Dermis blood vessel endothelial cell (primary cell): ENCODE measurements at places on chromosomes 7 and 10.

DNA sequence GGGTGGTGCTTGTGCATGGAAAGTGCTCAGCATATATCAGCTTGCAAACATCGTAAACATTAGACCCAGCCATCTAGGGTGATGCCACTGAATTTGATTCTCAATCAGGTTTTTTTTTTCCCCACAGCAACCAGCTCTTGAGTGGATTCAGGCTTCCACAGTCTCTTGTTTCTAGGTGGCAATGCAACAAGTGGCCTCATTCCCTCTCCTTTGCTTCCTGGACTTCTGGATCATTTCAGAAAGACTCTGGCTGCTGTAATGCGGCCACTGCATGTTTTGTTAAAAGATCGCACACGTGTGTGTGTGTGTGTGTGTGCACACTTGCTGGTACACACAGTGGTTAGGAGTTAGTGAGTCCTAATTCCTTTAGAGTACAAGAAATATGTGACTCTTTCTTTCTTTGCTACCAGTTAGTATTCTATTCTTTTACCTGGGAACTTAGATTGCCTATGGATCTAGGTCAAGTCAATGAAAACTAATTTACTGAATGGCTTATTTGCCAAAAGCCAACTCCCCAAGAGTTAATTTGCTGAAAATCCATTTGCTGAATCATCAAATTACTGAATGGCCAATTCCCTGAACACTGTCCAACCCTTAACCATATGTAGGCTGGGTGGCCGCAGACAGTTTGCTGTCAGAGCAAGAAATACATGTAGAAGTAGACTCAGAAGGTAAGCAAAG lies 222.5 kb downstream of the CCSER2 start:
- DNase-seq = no peak

DNA sequence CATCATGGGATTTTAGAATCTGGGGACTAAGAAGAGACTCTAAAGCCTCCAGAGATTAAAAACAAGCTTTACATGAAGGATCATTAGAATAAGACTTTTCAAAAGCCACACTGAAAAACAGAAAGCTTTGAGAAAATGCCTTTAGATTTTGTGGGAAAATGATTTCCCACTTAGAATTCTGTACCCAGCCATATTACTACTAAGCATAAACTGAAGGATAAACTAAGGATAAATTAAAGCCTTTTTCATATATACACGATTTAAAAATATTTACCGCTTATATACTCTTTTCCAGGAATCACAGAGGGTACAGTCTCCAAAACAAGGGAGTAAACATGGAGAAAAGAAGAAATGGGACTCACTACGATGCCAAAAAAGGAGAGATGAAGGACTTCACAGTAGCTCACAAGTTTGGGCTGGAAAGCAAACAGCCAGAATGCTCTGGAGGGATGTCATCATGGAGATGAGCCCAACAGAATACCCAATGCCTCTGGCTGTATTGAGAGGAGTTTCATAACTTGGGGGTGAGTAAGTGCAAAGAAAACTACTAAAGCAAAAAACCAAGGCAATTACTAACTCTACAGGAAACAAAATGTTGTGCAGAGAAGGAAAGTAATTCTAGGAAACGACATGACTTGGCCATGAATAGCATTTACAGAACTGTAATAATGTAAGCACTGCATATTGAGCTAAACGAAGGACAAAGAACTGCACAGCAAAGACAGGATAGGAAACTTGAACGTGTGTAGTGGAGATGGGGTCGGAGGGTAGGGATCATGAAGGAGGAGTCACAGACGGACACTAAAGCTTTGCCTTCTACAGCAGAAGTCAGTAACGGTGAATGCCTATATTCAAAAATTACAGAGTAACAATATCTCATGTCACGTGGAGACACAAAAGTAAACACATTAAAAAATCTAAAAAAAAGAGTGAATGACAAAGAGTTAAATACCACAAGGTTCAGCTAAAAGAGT lies 61.4 kb upstream of the ASAH2 start:
- no peak for DNase-seq

DNA sequence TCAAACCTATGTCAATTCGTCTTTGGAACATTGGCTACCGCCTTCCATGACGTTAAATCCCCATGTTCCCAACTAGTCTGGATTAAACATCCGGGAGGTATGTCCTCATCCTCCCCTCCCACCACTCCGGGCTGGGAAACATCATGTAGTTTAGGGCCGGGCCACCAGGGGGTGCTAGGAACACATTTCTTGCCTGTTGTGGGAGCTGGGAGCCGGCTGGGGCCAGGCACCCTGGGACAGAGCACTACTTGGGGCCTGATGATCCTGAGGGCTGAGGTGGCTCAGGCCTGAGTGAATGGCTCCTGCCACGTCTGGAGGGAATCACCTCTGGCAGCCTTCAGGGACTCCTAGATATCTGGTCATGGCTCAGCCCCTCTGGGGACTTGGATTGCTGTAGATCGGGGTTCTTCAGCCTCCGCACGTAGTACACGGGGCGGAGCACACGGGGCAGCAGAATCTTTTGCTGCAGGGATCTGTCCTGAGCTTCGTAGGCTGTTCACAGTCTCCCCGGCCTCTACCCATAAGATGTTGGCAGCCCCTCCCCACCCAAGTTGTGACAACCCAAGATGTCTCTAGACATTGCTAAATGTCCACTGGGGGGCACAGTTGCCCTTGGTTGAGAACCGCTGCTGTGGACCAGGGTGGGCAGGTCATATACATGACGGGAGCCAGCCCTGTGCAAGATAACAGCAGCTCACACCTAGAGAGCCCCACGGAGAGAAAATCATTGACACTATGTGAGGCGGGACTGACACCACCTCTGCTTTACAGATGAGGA lies 141.2 kb upstream of the ZNF716 start:
- no peak for DNase-seq

- no peak for DNase-seq
Observed at GRCh38 chr7:16841681-16842080, 36.9 kb upstream of the AGR2 start.

- DNase-seq = peak; percentile 27
Observed at GRCh38 chr10:60901561-60902235, 42.3 kb downstream of the RHOBTB1 start.

GRCh38 chr10:123878666-123879303 lies 12.8 kb downstream of the CPXM2 start:
- DNase-seq = no peak

DNA sequence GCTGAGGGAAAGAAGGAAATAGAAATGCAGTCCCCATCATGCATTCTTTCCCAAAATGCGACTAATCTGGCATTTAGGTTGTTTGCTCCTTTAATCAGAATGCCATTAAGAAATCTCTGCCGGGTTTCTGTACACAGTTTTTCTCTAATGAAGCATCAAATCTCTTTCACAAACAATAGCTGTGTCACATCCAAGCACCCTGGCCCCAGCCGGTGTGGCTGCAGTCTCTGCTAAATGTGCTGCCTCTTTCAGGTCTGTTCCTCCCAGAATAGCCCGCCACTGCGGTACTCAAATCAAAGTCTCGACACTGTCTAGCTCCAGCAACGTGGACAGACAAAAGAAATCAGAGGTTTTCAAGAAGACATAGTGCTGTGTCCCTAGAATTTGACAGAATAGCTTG lies 343.8 kb downstream of the KCNMA1 start:
- no peak for DNase-seq

DNA sequence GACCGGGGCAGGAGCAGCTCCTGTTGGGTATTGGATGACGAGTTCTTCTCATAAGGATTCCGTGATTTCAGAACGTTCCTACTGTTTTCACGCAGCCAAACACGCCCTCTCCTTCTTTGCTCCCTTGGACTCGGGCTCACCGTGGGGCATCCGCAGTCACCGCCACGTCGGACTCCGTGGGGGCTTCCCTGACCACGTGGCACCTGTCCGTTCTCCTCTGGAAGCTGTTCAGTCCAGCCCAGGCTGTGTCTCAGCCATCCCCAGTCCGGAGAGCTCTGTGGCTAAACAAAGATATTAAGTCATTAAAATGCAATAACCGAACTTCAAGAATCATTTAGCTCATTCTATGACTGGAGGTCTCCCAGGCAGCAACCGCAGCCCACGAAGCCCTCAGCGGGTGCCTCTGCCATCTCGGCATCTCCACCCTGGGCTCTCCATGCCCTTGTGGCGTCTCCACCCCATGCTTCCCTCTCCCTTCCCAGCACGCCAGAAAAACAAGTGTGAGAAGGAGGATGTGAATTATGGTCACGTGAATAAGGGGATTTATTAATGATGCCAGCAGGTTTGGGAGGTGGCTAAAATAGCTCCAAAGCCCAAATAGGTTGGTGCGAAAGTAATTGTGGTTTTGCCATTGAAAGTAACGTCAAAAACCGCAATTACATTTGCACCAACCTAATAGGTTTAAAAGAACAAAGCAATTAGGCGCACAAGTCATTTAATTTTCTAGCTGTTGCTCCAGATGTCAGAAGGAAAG lies 224.6 kb upstream of the PPP2R2D start:
- no peak for DNase-seq

DNA sequence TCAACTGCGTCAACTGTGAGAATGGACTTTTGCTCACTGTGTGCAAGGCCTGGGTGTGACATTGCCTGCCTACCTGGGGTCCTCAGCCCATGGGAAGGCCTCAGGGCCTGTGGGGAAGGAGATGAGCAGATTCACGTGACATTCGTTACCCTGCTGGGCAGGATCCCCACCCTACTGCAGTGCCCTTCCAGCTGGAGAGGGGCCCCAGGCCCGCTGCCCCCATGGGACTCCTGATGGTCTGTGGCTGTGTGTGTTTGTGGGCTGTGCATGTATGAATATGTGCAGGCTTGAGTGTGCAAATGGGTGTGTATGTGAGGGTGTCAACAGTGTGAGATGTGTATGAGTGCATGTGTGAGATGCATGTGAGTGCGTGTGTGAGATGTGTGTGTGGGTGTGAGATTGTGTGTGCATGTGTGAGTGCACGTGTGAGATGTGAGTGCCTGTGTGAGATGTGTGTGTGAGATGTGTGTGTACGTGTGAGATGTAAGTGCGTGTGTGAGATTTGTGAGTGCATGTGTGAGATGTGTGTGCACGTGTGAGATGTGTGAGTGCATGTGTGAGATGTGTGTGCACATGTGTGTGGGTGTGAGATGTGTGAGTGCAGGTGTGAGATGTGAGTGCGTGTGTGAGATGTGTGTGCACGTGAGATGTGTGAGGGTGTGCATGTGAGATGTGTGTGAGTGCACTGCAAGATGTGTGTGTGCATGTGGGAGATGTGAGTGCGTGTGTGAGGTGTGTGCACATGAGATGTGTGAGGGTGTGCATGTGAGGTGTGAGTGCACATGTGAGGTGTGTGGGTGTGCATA lies 29.7 kb downstream of the PPIF start:
- DNase-seq = no peak

DNA sequence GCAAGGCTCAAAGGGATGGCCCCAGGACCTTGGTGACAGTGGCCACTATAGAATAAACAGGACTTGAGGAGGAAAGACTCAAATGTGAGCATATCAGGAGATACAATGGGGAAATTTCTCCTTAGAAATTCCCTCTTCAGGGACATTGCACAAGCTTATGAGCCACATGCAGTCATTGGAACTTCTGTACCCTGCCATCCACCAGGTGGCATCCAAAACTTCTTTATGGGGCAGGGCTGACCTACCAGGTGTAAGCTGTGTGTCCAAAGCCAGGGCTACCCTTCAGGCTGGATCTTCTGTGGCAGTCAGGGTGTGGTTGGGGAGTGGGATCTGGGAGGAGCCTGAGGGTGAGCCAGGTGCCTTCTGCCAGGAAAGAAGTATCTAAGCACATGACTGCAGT lies 36.6 kb upstream of the LRRC18 start:
- DNase-seq = peak; percentile 10

GRCh38 chr7:14095233-14095950 lies 105.9 kb upstream of the ETV1 start:
- DNase-seq = no peak

DNA sequence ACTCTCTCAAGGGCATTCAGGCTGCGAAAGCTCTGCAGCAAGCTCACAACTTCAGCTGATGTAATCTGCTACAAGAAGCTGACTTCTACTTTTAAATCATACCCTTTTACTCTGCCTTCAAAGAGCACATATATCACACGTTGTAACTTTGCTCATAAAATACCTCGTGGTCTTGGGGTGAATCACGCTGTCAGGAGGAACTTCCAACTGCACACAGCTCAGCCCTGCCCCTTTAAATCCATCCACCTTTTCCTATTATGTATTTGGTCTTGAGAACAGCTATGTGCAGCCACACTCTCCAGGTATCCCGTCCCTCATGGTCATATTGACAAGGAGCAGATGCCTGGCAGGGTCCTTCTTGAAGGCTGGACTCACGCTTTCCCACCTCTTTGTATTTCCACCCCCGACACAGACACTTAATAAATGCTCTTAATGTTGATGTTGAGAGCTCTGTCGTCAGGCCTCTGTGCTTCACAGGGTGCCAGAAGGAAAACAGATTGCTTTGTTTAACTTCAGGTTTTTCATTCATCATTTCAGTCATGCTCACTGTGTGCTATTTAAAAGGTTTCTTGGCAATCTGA lies 47.6 kb downstream of the ICA1 start:
- no peak for DNase-seq

- peak; percentile 65 for DNase-seq
Observed at GRCh38 chr7:56105508-56105907, 768 bp downstream of the CHCHD2 start.

DNA sequence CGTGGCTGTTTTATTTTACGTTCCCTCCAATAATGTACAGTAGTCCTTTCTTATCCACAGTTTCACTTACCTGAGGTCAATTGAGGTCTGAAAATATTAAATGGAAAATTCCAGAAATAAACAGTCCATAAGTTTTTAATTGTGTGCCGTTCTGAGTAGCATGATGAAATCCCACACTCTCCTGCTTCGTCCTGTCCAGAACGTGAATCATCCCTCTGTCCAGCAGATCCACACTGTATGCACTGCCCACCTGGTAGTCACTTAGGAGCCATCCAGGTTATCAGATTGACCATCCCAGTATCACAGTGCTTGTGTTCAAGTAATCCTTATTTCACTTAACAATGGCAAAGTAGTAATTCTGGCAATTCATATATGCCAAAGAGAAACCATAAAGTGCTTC lies 46.3 kb downstream of the STARD3NL start:
- DNase-seq = no peak

- DNase-seq = peak; percentile 15
Observed at GRCh38 chr7:107660381-107661080, at the start of gene SLC26A4. TSS of gene SLC26A4 (plus strand) at chr7:107660828. CDS start at chr7:107661642, 814 bp downstream.

DNA sequence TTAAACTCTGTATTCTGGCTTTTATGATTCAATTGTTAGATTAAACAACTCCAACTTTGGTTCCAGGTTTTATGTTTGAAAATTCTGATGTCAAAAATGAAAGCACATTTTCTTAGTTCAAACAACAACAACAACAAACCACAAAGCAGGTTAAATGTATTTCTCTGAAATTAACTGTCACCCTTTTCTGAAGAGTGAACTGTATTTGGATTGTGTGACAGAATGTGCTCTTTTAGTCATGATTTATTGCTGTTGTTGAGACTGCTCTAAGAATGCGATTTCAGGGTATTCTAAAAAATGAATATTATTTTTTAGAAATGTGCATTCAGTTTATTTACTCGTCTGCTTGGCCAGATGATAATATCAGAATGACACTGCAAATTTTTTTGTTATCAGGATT lies 144.1 kb downstream of the GNAI1 start:
- DNase-seq = no peak

- DNase-seq = peak; percentile 30
Observed at GRCh38 chr10:59865101-59865500, 41.3 kb downstream of the CCDC6 start.

GRCh38 chr10:128230401-128230800 lies 104.2 kb upstream of the MKI67 start:
- DNase-seq = no peak

- no peak for DNase-seq
Observed at GRCh38 chr10:78653555-78653954, 415.2 kb upstream of the ZMIZ1 start.
